ENCODE measurements at places on chromosomes 6 and 20. TPM values are rescaled to one million over a fixed set of nuclear protein-coding genes. Genes with fewer than 3 reads are reported as not detected.

DNA sequence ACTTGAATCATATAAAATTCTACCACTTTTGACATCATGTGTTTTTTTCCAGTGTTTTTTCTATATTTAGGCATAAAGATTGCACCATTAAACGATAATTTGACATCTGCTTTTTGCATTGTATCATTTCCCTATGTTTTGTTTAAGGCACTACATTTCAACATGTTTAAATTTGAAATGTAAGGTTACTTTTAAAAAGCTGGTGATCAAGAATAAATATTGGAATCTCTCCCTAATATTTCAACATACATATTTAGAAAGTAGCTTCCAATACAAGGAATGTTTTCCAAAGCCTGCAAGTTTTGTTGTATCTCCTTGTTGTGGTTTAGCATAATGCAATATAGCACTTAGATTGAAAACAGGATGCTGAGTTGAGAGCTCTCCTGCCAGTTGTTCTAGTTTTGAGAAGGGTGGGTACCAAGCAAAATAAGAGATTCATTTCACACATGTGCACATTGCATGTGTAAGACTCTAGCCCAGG lies 76.5 kb downstream of the SYNJ2 start:
- DNase-seq: no peak

The FAM83B gene
- not detected for polyA plus RNA-seq

The EFCAB8 gene
- not detected for polyA plus RNA-seq

DNA sequence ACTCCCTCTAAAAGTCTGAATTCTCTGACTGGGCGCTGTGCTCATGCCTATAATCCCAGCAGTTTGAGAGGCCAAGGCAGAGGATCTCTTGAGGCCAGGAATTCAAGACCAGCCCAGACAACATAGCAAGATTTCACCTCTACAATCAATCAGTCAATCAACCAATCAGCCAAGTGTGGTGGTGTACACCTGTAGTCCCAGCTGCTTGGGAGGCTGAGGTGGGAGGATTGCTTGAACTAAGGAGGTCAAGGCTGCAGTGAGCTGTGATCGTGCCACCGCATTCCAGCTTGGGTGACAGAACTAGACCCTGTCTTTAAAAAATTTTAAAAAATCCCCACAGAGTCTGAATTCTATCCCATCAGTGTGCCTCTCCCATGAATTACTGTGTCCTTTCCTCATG lies 37.9 kb downstream of the KIF3B start:
- DNase-seq: no peak

The OR2B6 gene
- not detected for polyA plus RNA-seq

GRCh38 chr20:63521602-63522001 lies 1.0 kb downstream of the PPDPF start:
- no peak for DNase-seq

- no peak for DNase-seq
Observed at GRCh38 chr6:90525421-90525820, 61.5 kb downstream of the MAP3K7 start.

DNA sequence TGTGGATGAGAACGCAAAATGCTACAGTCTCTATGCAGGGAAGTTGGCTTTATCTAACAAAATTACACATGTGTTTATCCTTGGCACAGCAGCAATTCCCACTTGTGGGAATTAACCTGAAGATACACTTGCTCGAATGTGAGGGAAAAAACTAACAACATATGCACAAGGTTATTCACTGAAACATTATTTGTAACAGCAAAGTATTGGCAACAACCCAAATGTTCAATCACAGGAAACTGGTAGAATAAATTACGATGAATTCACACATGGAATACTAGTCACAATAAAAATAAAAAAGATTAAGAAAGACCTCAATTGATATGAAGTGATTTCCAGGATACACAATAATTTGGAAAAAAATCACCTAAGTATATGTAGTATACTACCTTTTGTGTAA lies 68.1 kb upstream of the OGFRL1 start:
- no peak for DNase-seq

- DNase-seq: no peak
Observed at GRCh38 chr6:137491478-137491877, 2.7 kb downstream of the OLIG3 start.

GRCh38 chr20:11917663-11918062 lies at the start of gene BTBD3:
Gene BTBD3 (plus strand): TSS chr20:11917893. CDS start chr20:11918276, 383 bp downstream.
- no peak for DNase-seq

The ZBTB46 gene
- polyA plus RNA-seq: 0.13 TPM

GRCh38 chr6:53887316-53887715 lies 92.5 kb downstream of the LRRC1 start:
- no peak for DNase-seq

The ZNF311 gene
- polyA plus RNA-seq: 0.74 TPM

The SEMG1 gene
- not detected for polyA plus RNA-seq

- DNase-seq: peak; percentile 87
Observed at GRCh38 chr20:35339007-35339406, 46.8 kb upstream of the FAM83C start.
